ENCODE measurements at places on chromosomes 4 and X.

- no peak for DNase-seq
These were observed 52.7 kb downstream of the ACOX3 start for GRCh38 chr4:8387615-8388527.

- DNase-seq: no peak
These were observed 886 bp upstream of the WWC2 start for GRCh38 chr4:183098019-183098722.

- no peak for DNase-seq
These were observed 195.4 kb upstream of the MAMLD1 start for GRCh38 chrX:150167482-150168324.

GRCh38 chr4:113981591-113981990, 2.1 kb upstream of the ARSJ start:
- DNase-seq: no peak

GRCh38 chrX:68114573-68115129, 318.6 kb downstream of the OPHN1 start:
- no peak for DNase-seq

- DNase-seq: no peak
These were observed 713.5 kb upstream of the GRID2 start for GRCh38 chr4:91590260-91590659.

- no peak for DNase-seq
These were observed 23.1 kb upstream of the PWWP3B start for GRCh38 chrX:106144755-106145639.

DNA sequence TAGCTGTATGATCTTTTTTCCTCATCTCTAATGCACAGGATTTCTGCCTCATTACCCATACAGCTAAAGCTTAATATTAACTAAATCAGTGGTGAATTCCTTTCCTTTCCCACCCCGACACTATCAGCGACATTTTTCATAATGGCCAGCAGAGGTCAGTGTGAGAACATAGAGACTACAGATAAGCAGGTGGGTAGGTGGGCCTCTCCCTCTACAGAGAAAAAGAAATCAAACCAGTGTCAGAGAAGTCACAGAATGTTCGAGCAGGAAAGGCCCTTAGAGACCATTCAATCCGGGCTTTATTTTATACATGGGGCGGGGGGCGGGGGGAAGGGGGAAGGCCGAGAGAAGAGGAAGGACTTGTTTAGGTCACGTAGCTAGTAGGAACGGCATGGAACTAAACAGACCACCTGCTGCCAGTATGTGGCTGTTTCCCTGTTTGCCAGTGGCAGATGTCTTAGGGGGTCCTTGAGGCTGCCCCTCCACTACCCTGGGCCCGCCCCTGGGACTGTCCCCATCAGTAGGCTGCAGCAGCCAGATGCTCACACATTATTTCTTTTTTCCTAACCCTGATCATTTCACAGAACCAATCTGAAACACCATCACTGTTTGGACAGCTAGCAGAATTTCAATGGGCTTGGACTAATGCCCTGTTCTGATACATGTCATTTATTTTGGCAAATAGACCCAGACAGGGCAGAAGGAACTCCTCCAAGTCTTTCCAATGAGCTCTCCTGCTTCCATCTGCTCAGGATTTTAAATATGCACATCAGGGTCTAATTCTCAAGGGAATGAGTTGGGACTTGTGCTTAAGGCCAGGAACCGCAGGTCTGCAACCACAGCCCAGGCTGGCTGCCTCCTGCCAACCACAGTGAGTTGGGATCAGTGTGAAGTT, 133.4 kb downstream of the ATG4A start:
- no peak for DNase-seq

DNA sequence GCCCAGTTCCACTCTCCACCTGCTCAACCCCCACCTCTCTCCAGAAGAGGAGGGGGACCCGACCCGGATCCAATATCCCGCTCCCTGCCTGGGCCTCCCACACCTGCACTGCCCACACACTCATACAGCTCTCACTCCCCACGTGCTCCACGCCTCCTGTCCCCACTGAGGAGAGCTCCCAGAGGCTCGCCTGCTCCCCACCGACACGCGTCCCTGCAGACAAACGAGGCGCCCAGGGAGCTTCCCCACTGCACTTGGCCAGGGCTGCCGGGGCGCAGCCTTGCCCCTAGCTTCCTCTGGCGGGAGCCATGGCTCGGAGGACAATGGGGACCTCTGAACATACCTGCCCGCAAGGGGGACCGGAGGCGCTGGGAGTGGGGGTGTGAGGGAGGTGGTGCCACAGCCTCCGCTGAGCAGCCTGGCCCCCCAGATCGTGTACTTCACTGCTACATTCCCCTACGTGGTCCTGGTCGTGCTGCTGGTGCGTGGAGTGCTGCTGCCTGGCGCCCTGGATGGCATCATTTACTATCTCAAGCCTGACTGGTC, 5.0 kb downstream of the SLC6A8 start:
- no peak for DNase-seq

DNA sequence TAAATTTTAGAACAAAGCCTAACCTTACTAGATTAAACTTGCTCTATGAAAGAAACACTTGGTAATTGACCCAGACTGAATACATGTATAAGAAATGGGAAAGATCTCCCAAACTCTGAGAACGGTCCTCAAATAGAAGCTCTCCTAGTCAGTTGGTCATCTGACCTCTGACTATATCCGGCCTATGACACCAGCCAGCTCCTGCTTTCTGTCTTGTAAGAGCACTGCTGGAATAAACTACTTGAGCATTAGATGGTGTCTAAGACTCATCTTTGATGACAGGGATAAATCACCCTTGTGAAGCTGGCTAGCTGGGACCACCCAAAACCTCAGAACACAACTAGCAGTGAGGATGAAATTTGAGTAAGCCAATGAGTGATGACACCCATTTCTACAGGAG, 24.2 kb downstream of the LRIT3 start:
- DNase-seq: no peak

GRCh38 chr4:135770505-135770904, 1568.9 kb upstream of the PABPC4L start:
- DNase-seq: no peak

DNA sequence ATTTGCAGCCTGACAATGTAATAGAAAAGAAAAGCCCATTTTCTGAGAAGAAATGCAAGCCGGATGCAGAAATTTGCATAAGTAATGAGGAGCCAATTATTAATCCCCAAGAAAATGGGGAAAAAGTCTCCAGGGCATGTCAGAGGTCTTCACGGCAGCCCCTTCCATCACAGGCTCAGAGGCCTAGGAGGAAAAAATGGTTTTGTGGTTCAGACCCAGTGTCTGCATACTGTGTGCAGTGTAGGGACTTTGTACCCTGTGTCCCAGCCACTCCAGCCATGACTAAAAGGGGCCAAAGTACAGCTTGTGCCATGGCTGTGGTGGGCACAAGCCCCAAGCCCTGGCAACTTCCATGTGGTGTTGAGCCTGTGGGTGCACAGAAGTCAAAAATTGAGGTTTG, 92.2 kb downstream of the SH3BGRL start:
- DNase-seq: no peak

DNA sequence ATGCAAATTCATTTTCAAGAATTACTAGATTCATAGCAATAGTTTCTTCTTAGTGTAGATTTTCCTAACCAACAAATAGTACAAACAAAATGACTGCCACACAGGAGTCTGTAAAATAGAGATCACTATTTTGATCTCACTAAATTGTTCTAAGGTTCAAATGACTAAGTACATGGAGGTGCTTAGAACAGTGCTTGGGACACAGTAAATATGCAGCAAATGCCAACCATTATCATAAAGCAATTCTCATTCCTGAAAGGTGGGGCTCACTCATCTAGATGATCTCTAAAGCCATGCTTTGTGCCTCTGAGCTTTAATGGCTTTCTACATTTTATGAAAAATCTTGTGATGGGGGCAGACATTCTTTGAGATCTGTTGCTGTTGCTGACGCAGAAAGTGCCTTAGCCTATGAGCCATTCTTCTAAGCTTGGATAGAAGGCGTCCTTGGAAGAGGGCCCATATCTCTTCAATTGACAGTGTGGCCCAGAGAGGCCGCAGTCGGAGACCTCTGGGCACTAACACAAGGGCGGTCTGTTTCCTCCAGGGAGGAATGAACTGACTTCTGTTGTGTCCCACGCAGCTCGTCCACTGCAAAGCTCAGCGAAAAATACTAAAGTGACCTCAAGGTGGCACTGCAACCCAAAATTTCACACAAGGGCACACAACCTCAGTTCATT, 23.5 kb downstream of the TLR10 start:
- DNase-seq: no peak

- DNase-seq: no peak
These were observed 80.9 kb downstream of the PRDM5 start for GRCh38 chr4:120841580-120841979.

DNA sequence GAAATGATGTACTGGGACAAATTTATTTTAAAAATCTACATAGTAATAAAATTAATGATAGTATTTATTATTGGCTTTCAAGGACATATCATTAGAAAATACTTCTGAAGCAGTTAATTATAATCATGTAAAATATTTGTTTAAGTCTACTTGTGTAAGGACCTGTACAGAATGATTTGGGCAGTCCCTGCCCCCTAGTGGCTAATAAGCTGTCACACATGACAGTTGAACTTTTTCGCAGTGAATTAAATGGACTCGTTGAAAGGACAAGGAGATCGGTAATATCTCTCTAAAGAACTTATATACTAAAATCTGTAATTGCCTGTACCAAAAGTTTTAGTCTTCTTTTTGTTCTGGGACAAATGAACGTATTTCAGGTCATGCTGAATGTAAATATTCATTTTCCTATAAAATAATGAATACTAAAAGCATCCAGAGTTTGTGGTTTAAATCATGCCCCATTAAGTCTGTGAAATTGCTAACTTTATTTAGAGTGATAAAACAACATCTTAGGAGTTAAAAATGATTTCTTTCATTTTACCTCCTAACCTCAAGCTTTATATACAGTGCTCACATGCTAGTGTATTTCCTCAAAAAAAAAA, 13.6 kb downstream of the EXOC1 start:
- no peak for DNase-seq

- DNase-seq: no peak
These were observed 88.8 kb upstream of the ESX1 start for GRCh38 chrX:104343428-104344129.

- no peak for DNase-seq
These were observed 198.3 kb upstream of the GYPA start for GRCh38 chr4:144338834-144339233.

GRCh38 chr4:17633600-17633999, 19.2 kb downstream of the MED28 start:
- no peak for DNase-seq

GRCh38 chr4:25158817-25159216, 1.4 kb downstream of the SEPSECS start:
- DNase-seq: no peak

- DNase-seq: no peak
These were observed 345.9 kb downstream of the ADGRL3 start for GRCh38 chr4:61545902-61546480.

GRCh38 chr4:87835743-87836142, 3.0 kb downstream of the MEPE start:
- no peak for DNase-seq

- no peak for DNase-seq
These were observed 5.2 kb downstream of the HS3ST1 start for GRCh38 chr4:11423465-11423864.

- no peak for DNase-seq
These were observed 17.8 kb downstream of the PLCXD1 start for GRCh38 chrX:298993-299392.

DNA sequence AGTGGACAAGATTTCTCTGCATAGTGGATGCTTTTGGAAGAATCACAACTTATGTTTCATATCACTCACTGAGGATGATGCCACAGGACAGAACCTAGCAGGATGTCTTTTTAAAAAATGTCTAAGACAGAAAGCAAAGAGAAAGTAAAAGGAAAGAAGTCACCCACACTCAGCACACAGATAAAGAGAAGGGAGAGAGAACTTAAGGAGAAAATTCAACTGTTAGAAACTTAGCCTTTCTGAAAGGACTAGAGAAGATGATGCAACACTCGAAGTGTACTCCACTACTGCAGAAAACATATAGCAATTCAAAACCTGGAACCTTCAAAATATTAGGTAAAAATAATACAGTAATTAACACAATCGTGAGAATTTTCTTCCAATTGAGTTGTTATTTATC, 52.8 kb upstream of the STK26 start:
- no peak for DNase-seq

GRCh38 chr4:108107729-108108382, 60.9 kb downstream of the LEF1 start:
- DNase-seq: no peak

GRCh38 chr4:116343809-116344208, 741.6 kb downstream of the TRAM1L1 start:
- no peak for DNase-seq

DNA sequence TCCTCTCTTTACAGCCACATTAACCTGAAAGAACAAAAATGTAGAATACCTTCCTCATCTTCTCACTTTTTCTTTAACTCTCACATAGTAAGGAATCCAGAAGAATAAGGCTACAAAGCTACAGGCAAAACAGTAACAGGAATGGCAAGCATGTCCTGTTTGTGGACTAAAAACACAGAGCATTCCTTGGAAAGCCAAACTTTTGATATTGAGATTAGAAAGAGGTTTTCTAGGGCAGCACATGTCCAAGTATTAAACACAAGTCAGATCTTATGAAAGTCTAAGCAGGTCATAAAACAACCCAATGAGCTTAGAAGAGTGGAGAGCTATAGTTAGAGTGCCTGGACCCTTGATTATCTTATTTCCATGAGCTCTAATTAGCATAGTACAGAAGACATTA, 58.2 kb upstream of the FAM9C start:
- no peak for DNase-seq

GRCh38 chr4:18406264-18406663, 384.7 kb upstream of the LCORL start:
- DNase-seq: no peak

- DNase-seq: no peak
These were observed 105.8 kb upstream of the EGFL6 start for GRCh38 chrX:13463608-13464007.

GRCh38 chr4:115424852-115425251, 311.4 kb upstream of the NDST4 start:
- DNase-seq: no peak

- DNase-seq: no peak
These were observed 515.4 kb upstream of the ATOH1 start for GRCh38 chr4:93313197-93313596.

- no peak for DNase-seq
These were observed 36.9 kb downstream of the PDLIM5 start for GRCh38 chr4:94488670-94489069.

GRCh38 chr4:88166608-88167007, 8.2 kb upstream of the ABCG2 start:
- no peak for DNase-seq

DNA sequence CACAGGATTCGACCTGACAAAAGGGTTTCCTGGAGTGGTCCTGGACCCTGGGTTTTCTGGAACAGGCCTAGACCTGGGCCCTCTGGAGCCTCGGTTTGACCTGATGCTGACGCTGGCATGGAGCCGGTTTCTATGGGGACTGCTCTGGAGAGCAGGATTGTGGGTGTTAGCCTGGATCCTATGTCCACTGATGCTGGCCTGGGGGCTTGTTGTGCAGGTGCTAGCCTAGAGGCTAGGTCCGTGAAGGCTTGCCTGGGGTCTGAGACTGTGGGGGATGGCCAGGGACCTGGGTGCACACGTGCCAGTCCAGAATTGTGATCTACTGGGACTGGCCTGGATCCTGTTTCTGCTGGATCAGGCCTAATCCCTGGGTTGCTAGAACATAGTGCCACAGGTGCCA, 173.1 kb downstream of the TMEM47 start:
- DNase-seq: no peak
